ENCODE measurements at places on chromosomes 5 and 9.

- no peak for DNase-seq
Measured at GRCh38 chr9:3040761-3041160, 196.9 kb upstream of the PUM3 start.

DNA sequence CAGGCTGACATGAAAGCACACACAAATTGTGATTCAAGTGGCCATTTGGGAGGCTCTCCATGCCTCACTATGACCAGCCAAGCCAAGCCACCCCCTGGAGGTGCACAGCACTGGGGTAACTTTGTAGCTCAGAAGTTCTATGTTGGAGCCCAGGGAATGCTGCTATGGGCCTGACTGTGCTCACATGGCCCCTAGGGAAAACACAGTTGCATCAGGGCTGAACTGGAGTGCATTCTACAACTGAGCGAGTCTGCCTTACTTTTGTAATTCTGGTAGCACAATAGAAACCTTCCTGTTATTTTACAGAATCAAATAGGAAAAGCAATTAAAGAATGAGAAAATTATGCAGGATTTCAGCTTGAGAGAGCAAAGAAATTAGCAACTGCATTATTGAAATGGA lies 455.5 kb upstream of the TRPC7 start:
- DNase-seq, result no peak

GRCh38 chr5:78513441-78513840 lies 135.1 kb downstream of the LHFPL2 start:
- DNase-seq, result no peak

DNA sequence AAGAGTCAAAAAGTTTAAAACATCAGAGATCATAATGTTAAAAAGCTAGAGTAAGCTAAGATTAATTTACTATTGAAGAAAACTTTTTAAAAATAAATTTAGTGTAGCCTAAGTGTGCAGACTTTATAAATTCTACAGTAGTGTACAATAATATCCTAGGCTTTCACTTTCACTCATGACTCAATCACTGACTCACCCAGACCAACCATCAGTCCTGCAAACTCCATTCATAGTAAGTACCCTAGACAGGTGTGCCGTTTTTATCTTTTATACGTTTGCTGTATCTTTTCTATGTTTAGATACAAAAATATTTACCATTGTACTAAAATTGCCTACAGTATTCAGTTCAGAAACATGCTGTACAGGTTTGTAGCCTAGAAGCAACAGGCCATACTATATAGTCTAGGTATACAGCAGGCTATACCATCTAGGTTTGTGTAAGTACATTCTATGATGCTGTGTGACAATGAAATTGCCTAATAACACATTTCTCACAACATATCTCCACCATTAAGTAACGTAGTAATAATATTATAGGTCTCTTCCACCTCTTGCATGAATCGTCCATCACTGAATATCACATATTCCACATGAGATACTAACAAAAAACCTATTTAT lies 59.2 kb downstream of the MEGF9 start:
- no peak for DNase-seq

DNA sequence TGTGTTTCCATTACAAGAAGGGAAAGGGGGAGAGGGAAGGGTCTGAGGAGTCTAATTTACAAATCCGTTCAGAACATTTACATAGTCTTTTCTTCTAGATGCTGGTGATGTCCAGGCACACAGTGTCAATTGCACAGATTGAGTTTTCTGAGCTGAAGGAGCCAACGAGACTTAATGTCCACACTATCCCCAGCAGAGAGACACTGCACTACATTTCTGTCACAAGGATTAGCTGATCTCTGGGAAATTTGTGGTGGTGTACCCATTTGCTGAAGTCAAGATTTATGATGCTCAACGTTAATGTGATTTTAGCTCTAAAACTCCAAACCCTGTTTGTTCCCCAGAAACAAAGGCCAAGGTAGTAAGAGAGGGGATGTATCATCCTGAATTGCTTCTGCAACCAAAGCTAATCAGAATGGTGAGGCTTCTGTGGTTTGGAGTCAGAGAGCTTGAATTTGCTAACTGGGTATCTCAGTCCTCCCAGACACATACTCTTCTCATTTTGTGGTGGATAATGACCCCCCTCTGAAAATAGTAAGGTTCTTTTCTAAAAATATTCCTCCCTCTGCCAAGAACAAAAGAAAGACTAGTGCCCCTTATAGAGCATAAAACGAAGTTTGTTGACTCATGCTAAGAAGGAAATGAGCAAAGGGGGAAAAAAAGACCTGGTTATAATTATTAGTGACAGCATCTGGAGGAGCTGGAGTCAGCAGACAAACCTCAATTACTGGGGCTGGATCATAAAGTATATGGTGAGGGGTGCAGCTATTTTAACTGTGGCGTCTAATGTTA lies 416.9 kb downstream of the PSAT1 start:
- DNase-seq, result no peak

DNA sequence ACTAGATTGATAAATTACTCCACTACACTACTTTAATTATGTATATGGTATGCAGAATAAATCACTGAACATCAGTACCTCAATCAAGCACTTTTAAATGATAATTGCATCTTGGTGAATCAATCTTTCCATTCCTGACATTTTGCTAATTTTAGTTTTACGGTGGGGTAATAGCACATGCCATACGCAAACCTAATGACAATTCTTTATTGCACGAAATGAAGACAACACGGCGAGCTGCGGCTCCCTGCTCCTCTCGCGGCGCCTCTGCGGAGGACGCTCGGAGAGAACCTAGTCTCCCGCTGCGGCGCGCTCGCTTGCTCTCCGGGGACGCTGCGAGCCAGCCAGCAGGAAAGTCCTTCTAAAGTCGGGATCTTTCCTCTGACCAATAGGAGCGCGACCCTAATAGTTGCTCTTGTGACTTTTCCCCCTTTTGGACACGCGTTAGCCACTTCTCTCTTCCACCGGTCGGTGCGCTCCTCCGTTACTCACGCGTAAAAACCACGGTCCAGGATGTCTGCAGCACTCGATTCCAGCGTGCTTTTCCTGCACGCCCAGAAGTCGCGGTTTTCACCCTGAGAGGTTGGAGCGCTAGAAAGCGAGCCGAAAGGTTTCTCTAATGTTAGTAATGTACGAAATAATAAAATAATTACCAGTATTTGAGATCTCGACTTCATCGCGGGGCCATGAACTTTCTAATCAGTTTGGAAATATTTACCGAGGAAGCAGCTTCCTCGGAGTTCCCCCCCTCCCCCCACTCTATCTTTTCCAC lies 1.0 kb upstream of the MEF2C start:
- peak; percentile 53 for DNase-seq

DNA sequence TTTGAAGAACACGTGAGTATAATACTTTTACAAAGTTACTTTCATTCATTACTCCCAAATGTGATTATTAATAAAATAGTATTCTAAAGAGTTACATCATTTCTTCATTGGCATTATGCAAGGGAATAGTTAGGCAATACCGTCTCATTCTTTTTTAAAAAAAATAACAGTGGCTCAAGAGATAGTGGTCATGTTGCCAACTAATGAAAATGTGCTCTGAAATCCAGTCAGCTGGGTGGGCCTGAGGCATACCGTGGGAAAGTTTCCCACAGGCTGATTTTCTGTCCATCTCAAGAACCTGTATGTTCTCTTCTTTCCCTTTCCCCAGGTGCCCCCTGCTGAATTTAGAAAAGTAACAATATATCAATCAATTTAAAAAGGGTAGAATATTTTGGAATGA lies 40.8 kb upstream of the ROPN1L start:
- DNase-seq, result no peak

DNA sequence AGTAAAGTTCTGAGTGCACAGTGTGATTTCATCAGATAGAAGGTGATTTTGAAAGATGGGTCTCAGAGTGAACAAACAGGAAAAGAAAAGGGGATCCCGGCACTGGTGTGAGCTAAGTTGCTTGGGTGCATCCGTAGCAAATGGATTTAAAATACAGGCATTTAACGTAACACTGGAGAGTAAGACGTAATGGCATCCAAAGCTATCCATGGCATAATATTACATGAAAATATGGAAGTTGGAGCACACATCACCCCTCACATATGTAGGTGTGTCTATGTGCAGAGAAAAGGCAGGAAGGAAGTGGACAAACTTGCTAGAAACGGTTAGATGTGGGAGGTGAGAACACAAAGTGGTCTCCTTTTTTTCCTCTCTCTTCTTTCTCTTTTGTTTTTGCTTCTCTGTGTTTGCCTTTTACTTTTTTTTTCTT lies 38.2 kb upstream of the SEMA4D start:
- no peak for DNase-seq

- no peak for DNase-seq
Measured at GRCh38 chr9:75101004-75101588, 12.8 kb downstream of the OSTF1 start.

DNA sequence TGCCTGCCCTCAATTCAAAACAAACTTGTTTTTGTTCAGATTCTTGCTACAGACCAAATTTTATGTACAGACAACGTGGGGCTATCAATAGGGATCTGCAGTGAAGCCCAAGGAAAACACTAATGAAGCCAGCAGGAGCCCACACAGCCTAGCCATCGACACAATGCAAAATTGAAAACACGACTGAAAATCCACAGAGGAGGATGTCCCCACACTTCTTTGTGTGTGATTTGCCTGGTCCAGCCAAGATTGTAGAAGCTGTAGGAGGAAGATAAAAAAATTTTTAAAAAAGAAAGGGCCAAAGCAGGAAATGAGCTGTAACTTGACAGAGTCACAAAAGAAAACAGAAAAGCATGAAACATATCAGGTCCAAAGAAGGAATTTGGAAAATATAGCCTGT lies 34.8 kb downstream of the HTR4 start:
- DNase-seq, result no peak

- no peak for DNase-seq
Measured at GRCh38 chr5:43437062-43437660, 25.0 kb upstream of the CCL28 start.
